ENCODE measurements at places on chromosomes 7 and 10. TPM values are rescaled to one million over a fixed set of nuclear protein-coding genes. Genes with fewer than 3 reads are reported as not detected.

DNA sequence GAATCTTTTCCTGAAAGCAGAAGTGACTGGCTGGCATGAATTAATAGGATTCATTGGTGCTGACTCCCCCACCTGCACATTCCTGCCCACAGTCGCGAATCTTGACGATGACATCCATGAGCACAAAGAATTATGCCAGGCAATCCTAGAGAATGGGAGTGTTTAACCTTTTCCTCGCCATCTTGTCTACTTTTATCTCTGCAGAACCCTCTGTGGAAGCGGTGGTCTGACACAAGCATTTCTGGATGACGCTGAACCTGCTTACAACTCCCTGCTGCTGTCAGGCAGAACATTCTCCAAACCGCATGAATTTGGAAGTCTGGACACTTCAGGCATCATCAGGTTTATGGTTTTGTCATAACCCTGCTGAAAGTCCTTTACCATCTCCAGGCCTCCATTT, 36.5 kb downstream of the KLF6 start:
- DNase-seq: no peak

Gene CUBN
- 0.18 TPM for polyA plus RNA-seq

Gene LBX1
- polyA plus RNA-seq: 0.04 TPM

GRCh38 chr7:57407125-57407524, 42.9 kb upstream of the ZNF716 start:
- DNase-seq: no peak

DNA sequence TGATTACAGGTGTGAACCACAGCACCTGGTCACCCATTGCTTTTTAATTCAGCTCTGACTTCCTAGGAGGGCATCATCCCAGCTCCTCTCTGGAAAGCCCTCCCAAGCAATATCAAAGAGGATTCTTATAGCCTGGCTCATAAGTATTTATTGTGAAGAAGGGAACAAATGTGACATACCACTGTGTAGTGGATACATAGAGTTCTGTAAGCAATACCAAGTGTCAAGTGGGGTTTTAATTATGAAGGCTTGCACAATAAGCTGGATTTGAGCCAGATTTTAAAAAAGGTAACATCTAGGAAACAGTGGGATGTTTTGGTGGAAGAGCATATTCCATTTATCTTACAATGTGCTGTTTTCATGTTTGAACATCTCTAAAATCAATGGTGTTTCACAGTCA, 19.0 kb upstream of the PRTFDC1 start:
- no peak for DNase-seq

Gene IL6
- polyA plus RNA-seq: 0.19 TPM

- no peak for DNase-seq
These were observed 93.4 kb downstream of the SEMA3C start for GRCh38 chr7:80825499-80825898.

Gene HACD1
- 6.4 TPM for polyA plus RNA-seq

Gene FAM20C
- 35.1 TPM for polyA plus RNA-seq

Gene ADAM8
- 0.67 TPM for polyA plus RNA-seq

GRCh38 chr10:97683556-97684367, 3.3 kb downstream of the AVPI1 start:
- peak; percentile 62 for DNase-seq

DNA sequence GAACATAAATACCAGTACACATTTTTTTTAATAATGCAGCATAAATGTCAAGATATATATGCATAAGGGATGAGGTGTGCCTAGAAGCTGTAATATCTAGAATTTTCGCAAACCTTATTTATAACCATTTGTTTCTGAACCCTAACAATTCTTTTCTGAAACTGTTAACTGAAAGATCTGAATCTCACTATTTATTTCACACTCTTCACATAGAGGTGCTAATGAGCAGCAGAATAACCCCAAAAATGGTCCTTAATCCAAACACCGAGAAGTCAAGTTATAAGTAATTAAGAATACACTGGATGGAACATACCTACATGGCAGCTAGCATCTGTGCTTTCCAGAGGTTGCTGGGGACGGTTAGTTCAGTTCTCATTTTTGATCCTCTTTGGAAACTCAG, 742.0 kb downstream of the AUTS2 start:
- no peak for DNase-seq

Gene ZNF425
- 0.98 TPM for polyA plus RNA-seq

Measured in small intestine (tissue), 16 donors.